Esophagus muscularis mucosa (tissue), 4 donors: ENCODE measurements at places on chromosomes 1 and 21. TPM values are rescaled to one million over a fixed set of nuclear protein-coding genes. Genes with fewer than 3 reads are reported as not detected.
A peak's percentile ranks its signal among the peaks of the same experiment; 100 is the strongest.

GRCh38 chr1:15046487-15047165 lies 106.9 kb upstream of the TMEM51 start:
- peaks cover 4% of the 10 kb centered on the region for H3K36me3 ChIP-seq
- H3K4me3 ChIP-seq: no peak overlapping the region
- no peaks in the 10 kb centered on the region for H3K4me1 ChIP-seq

DNA sequence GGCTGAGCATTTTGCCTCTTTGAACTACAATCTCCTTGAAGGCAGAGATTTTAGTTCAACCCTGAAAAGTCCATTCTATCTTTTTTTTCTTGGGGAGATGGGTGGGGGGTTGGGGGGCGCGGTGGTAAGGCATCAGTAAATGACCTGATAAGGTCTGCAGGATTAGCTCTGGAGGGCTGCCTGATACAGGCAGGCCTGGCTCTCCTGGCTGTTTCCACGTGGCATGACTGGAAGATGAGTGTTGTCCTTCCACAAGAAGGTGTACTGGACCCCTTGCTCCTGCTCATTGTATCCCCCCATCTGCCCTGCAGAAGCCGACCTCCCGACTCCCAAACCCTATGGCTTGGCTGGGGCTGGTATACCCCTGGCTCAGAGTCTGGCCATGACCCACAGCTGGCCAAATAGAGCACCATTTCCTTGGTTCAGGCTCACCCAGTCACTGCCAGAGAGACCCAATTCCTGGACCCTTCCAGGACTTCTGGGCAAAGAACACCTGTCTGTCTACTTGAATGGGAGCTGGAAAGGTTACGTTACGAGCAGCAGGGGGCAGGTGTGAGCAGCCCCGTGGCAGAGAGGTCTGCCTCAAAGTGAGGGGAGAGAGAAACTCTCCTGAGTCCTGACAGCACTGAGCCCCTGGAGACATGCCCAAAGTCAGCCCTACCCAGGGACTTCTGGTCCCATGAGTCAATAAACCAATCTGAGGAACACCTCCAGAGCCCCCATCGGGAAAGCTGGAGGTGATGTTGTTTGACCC lies 17.0 kb downstream of the DHRS3 start:
- no peaks in the 10 kb centered on the region for H3K36me3 ChIP-seq
- peak overlapping the region; percentile 94 for H3K27ac ChIP-seq
- DNase-seq: no peak
- no peaks in the 10 kb centered on the region for H3K27me3 ChIP-seq
- H3K4me3 ChIP-seq: no peak overlapping the region
- peaks cover 92% of the 10 kb centered on the region for H3K4me1 ChIP-seq

DNA sequence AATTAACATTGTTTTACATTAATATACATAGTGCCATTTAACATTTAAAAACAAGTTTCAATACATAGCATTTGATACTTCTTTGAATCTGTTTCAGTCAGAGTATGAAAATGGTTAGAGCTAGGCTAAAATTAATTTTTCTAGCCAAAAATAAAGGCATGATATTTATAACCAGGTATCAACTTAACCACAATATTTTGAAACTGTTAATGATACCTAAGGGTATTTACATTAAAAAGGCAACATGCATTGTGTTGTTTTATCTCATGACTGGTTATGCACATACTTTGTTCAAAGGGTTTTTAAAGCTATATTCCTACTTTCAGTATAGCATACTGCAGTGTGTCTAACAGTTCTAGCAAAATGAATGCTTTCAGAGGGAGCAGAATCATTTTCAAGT lies 130.0 kb downstream of the HS2ST1 start:
- no peak overlapping the region for H3K27ac ChIP-seq
- DNase-seq: no peak
- no peaks in the 10 kb centered on the region for H3K36me3 ChIP-seq
- no peak overlapping the region for H3K4me3 ChIP-seq

GRCh38 chr1:145696630-145696960 lies 10.6 kb downstream of the PDZK1 start:
- H3K27me3 ChIP-seq: no peaks in the 10 kb centered on the region
- H3K27ac ChIP-seq: no peak overlapping the region
- no peaks in the 10 kb centered on the region for H3K36me3 ChIP-seq
- DNase-seq: no peak

The RSPH1 gene
- 0.57 TPM for total RNA-seq

The PTPN7 gene
- 1.7 TPM for total RNA-seq

The OR2L3 gene
- total RNA-seq: not detected

The CTSK gene
- total RNA-seq: 49.3 TPM

GRCh38 chr1:209513226-209513625 lies 70.3 kb upstream of the CAMK1G start:
- no peaks in the 10 kb centered on the region for H3K36me3 ChIP-seq
- DNase-seq: peak; percentile 66
- H3K4me1 ChIP-seq: no peaks in the 10 kb centered on the region
- no peak overlapping the region for H3K4me3 ChIP-seq
- H3K27me3 ChIP-seq: no peaks in the 10 kb centered on the region

DNA sequence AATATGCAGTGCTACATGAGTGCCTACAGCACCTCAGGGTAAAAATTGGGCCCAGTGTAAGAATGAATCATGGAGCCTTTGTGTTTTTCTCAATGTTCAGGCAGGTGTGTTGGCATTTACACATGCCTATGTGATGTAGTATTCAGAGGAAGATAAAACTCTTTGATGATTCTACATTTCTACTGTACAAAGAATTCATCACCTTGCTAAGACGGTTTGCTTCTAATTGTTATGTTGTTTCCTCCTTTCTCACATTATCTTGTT lies 867.3 kb downstream of the TTLL7 start:
- H3K36me3 ChIP-seq: no peaks in the 10 kb centered on the region
- no peak for DNase-seq
- no peaks in the 10 kb centered on the region for H3K4me1 ChIP-seq
- no peak overlapping the region for H3K4me3 ChIP-seq

DNA sequence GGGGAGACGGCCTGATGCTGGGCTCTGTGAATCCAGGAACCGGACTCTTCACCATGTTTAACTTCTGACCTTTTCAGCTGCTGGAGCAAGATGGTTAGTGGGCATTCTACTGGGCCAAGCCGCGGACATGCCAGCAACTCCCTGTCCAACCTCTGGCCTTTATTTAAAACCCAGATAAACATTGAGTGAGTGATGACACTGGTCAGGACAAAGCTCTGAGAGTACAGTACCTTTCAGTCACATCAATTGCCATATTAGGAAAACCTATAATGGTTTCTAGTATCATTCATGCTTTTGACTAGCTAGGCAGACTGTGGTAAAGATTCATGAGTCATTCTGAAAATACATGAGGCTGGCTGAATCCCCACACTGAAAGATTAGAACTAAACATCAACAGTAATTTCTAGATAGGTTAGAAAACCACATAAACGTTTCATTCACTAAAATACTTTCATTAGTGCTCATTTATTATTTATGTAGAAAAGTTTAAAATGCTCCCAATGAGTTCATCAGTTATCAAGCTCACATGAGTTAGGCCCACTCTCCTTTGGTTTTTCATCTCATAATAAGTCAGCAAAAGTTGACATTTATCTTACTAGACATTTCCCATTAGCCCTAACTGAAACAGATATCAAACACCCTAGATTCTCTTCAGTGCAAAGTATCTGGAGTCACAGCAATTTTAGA lies 7.1 kb upstream of the ACTA1 start:
- no peaks in the 10 kb centered on the region for H3K27me3 ChIP-seq
- no peak overlapping the region for H3K27ac ChIP-seq
- H3K4me1 ChIP-seq: no peaks in the 10 kb centered on the region

The MYOC gene
- total RNA-seq: 138 TPM

The SLAMF9 gene
- not detected for total RNA-seq

The TIE1 gene
- 51.1 TPM for total RNA-seq

DNA sequence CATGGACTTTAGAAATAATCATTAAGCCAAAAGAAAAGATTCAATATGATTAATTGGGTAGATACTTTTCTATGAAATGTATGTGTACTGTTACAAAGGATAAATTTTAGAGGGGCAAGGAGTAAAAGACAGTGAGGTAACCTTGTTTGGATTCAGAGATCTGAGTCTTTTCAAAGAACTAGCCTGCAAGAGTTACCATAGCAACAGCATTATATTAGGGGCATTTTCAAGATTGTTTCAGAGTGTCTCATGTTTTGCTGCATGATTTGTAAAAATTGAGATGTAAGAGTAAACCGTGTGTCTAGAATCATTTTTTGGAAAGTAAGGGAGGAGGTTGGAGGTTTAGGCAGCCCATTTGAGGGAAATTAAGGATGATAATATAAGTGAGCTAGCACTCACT lies 70.6 kb upstream of the KIAA1614 start:
- no peaks in the 10 kb centered on the region for H3K4me1 ChIP-seq
- H3K27me3 ChIP-seq: no peaks in the 10 kb centered on the region
- no peak overlapping the region for H3K27ac ChIP-seq
- H3K36me3 ChIP-seq: peaks cover 4% of the 10 kb centered on the region
- DNase-seq: no peak
- no peak overlapping the region for H3K4me3 ChIP-seq

- DNase-seq: no peak
- H3K36me3 ChIP-seq: no peaks in the 10 kb centered on the region
- H3K4me1 ChIP-seq: no peaks in the 10 kb centered on the region
- H3K27me3 ChIP-seq: no peaks in the 10 kb centered on the region
These were observed 9.7 kb downstream of the DNASE2B start for GRCh38 chr1:84407958-84408422.

DNA sequence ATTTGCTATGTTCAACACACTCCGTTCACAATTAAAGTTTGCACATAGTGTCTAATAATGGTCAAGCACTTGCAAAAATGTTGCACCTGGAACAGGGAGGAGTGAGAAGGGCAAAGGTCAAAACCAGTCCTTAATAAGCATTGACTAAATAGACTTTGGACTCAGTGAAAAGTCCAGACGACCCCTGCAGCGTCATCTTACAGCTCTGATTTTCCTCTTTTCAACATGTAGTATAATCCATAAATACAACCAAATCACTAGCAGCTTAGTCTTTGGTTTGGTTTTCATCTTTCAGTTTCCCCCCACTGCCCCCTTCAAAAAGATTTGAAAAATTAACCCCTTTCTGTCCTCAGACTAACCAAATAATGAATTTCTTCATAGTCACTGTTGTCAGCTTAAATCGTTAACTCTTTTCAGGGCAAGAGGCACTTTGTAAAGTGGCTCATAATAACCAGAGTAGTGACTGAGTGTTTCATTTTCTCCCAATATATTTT lies 290.3 kb downstream of the PTPRC start:
- no peak for DNase-seq
- no peaks in the 10 kb centered on the region for H3K4me1 ChIP-seq
- no peaks in the 10 kb centered on the region for H3K36me3 ChIP-seq

GRCh38 chr21:46429754-46430681 lies 28.7 kb upstream of the DIP2A start:
- DNase-seq: no peak
- H3K27ac ChIP-seq: no peak overlapping the region
- peaks cover 99% of the 10 kb centered on the region for H3K36me3 ChIP-seq

GRCh38 chr1:210301615-210302000 lies 27.1 kb upstream of the HHAT start:
- no peak overlapping the region for H3K27ac ChIP-seq
- no peaks in the 10 kb centered on the region for H3K36me3 ChIP-seq
- no peak for DNase-seq
- peaks cover 7% of the 10 kb centered on the region for H3K4me1 ChIP-seq
- H3K27me3 ChIP-seq: no peaks in the 10 kb centered on the region

The PPIAL4G gene
- total RNA-seq: not detected

The CCDC185 gene
- total RNA-seq: not detected

DNA sequence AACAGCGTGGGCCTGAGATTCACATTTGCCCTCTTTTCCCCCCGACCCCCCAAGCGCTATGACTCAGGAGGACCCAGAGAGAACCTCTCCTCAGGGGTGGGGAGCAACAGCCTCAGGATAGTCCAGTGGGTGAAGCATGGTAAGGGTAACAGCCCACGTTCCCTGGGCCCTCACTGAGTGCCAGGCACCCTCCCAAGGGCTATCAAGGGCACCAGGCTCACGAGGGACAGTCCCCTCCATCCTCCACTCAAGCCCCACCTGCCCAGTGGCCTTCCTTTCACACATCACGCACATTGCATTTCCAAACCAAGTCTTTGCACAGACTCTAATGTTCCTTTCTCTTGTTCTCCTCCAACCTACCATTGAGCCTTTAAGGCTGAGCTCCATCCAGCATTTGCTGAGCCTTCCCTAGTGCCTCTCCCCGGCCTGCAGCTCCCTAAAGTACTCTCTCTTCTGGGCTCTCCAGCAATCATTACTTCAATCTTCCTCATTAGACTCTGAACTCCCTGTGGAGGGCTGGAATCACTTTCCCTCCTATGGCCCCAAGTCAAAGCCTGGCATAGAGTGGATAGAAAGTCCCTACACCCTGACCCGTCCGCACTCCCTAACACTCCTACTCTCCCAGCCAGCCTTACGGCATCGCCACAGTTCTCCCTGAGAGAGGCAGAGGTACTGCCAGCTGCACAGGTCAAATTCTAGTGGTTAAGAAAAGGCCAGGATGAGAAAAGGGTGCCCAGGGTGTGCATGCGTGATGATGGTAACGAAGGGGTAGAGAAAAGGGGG lies 1.0 kb downstream of the AKR7A2 start:
- H3K4me3 ChIP-seq: peak overlapping the region; percentile 71
- no peaks in the 10 kb centered on the region for H3K27me3 ChIP-seq
- peaks cover 48% of the 10 kb centered on the region for H3K4me1 ChIP-seq
- DNase-seq: no peak
- H3K27ac ChIP-seq: peak overlapping the region; percentile 77
- H3K36me3 ChIP-seq: peaks cover 28% of the 10 kb centered on the region

DNA sequence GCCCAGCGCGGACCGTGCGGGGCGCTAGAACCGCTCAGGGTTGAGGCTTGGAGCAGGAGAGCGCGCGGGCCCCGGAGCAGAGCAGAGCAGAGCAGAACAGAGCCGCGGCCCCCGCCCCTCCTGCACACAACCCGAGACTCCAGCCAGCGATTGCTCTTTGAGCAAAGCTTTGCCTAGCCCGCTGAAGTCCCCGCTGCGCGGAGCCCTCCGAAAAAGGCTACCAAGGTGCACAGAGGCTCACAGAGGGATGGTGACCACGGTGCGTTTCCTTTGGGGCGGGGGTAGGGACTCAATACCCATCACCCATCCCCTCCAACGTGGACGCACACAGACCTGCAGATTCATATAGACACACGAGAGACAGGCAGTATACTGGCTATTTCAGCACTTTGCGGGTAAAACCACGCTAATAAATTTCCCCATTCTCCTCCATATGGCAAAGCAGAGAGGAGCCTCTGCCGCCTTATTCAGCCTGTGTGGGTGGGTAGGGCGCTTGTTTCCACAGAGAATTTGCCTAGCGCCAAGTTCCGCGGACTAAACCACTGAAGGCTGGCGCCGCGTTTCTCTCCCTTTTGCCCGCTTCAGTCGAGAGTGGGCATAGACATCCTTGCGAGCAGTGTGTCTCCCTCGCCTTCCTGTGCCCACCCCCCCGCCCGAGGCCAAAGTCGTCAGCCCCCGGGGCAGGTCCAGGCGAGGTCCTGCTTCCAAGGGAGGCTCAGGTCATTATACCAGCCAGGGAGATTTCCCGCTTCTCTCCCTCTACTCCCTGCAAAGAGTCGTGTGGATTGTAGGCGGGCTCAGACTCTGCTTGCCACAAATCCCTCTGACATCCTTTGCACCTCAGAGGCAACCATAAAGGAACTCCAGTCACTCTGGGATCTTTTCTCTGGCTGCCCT lies 8.5 kb downstream of the HLX start:
- H3K27ac ChIP-seq: no peak overlapping the region
- H3K4me3 ChIP-seq: peak overlapping the region; percentile 26
- peak; percentile 83 for DNase-seq

The MYCBP gene
- 22.5 TPM for total RNA-seq
